Activated CD8-positive, alpha-beta memory T cell treated with anti-CD3 and anti-CD28 coated beads, Interleukin-2, amount 50 U/mL, for 48 hours (primary cell): ENCODE measurements at places on chromosomes 2 and 18.

DNA sequence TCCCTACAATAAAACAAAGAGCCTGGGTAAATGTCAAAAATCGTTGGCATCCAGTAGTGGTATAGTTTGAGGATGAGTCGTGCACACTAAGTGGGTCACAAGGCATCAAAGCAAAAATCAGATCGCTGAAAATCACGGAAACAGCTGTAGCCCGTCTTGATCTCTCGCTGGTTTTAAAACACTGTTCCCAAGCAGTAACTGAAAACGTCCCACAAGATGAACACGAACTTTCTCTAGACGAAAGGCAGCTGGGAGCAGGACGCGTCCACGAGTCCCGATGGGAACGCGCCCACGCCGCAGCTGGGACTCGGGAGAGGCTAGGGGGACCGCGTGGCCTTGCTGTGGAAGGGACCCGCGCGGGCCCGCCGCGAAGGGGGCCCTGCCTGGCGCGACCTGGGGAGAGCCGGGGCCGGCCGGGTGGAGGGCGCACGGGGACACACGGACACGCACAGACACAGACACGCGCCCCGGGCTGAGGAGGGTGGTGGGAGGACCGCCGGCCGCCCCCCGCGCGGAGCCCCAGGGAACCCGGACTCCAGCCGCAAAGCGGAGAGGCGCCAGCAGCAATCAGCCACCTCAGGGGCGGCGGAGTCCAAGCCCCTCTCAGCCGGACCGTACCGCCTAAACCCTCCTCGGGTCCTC, 651 bp downstream of the STK17B start:
- DNase-seq, result no peak

DNA sequence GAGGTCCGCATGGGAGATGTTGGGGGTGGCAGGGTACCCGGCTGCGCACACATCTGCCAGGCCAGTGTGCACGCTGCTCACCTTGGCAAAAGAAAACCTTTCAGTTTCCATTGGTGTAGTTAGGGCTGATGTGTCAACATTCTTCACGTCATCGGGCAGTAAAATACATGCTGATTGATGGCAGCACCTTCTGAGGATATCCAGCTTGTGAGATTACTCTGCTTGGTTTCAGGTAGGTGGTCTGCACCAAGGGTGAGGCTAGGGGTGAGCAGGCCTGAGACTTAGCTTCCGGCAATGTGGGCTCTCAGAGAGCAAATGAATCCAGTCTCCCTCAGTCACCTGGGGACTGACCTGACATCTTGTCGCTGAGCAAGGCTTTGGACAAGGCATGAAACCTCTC, 19.3 kb upstream of the ACKR3 start:
- no peak for DNase-seq

- DNase-seq, result no peak
Observed at GRCh38 chr18:74453016-74453566, 4.0 kb downstream of the DIPK1C start.

DNA sequence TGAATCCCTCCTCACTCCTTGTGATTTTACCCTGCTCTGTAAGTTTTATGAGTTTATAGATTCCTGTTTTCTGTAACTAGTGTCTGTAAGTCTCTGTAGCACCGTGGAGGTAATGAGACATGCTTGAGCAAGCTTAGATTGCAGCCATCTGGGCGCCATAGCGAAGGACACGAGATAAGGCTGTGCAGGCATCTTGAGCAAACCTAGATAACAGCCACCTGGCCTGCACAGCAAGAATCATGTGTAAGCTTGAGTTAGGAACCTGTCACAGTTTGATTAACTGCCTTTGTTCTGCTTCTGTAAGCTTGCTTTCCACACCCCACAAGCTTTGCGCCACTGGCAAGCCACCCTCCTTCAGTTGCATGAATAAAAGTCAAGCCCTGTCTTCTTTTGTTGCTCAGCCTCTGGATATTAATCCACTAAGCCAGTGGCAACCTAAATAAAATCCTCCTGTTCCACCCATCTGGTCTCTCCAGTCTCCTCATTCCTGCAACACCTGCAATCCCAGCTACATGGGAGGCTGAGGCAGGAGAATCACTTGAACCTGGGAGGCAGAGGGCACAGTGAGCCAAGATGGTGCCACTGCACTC, 270.6 kb upstream of the RGPD4 start:
- DNase-seq, result no peak

DNA sequence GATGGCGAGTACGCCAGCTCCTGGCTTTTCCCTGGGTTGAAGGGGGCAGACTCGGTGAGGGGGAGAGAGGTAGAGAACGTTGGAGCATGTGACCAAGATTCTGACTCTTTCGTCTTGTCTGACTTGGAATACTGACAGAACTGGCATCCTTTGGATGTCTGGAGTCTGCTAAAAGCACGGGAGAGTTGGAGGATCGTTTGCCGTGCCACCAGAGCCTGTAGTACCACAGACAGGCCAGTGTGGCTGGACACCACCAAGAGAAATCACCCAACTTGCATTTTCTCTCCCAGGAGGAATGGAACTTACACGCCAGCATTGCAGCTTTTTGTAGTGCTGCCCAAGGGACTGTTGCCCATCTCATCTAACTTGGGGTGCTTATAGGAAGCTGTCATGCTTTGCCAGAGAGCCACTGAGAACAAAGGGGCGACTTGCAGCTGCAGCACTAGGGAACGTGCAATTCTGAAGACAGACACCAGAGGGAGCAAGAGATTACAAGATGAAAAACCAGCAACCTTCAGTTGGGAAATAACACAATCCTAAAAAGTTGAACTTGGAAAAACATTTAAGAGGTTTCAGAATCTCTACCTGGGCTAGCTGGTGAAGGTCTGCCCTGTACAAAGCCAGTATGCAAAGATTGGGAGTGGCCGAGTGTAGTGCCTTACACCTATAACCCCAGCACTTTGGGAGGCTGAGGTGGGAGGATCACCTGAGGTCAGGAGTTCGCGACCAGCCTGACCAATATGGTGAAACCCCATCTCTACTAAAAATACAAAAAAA, 24.1 kb downstream of the PSMG2 start:
- DNase-seq, result peak; percentile 73
